Activated naive CD4-positive, alpha-beta T cell treated with anti-CD3 and anti-CD28 coated beads, Interleukin-2, amount 50 U/mL, for 72 hours (primary cell): ENCODE measurements at places on chromosomes 12 and 14. TPM values are rescaled to one million over a fixed set of nuclear protein-coding genes. Genes with fewer than 3 reads are reported as not detected.

- DNase-seq, result no peak
These were observed 231.4 kb downstream of the PCNX1 start for GRCh38 chr14:71138448-71139293.

DNA sequence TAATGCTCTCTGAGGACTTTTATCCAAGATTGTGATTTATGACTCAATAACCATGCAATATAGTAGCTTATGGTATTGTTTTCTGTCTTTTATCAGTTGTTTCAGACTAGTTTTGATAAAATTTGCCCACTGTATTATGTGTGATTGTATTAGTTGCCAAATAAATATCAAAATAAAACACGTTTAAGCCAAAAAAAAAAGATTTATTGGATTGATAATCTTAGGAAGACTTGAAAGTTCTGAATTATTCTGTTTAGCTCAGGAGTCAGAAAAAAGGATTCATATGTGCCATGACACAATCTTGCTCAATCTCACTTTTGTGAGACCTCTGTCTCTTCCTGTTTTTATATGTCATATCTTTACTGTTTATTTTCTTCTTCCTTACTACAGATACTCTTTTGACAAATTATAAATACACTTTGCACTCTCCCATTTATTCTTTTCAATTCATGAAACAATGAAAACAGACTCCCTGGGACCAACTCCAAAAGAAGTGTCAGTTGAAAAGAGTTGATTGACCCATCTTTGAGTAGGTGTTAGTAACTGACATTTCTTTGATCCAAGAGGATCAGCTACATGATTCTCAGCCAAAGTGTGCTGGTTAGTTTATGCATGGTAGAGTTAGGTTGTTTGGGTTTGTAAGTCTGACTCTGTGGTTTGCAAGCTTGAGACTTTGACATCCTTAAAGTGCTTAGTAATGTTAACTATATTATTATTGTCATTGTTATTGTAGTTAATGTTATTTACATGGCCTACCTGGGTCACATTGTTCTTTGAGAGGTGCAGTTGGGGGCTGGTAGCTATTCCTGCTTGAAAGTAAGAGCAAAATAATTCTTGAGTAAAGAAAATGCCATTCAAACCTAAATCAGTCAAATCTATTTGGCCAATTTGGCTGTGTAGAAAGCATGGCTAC is 2.5 kb downstream of the OR6C76 start:
- DNase-seq, result no peak

The MORN3 gene
- total RNA-seq, result 2.9 TPM

DNA sequence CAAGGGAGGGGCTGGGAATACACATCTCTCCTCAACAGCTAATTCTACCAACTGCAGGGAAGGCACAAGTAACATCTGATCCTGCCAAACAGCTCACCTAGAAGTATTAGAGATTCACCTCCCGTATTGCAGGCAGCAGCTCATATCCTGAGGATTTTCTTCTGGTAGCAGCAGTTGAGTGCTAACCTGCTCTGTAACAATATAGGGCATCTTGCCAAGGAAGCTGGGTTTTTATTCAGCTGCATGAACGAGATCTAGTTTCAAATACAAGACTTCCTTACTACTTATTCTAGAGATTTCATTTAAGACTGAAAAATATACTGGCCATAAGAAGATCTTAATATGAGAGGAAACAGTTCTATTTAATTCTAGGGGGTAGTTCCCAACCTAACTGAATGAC is 261.4 kb upstream of the USP15 start:
- no peak for DNase-seq

GRCh38 chr12:17304503-17305347 is 698.8 kb upstream of the LMO3 start:
- DNase-seq, result no peak

The NCKAP5L gene
- total RNA-seq, result 5.5 TPM

The C12orf50 gene
- 0.07 TPM for total RNA-seq

- no peak for DNase-seq
These were observed 23.5 kb upstream of the SELPLG start for GRCh38 chr12:108657130-108657745.

- DNase-seq, result no peak
These were observed 85.9 kb downstream of the TMEM117 start for GRCh38 chr12:43921666-43922337.

The ADAM21 gene
- not detected for total RNA-seq
